ENCODE measurements at places on chromosomes 3 and 15.

DNA sequence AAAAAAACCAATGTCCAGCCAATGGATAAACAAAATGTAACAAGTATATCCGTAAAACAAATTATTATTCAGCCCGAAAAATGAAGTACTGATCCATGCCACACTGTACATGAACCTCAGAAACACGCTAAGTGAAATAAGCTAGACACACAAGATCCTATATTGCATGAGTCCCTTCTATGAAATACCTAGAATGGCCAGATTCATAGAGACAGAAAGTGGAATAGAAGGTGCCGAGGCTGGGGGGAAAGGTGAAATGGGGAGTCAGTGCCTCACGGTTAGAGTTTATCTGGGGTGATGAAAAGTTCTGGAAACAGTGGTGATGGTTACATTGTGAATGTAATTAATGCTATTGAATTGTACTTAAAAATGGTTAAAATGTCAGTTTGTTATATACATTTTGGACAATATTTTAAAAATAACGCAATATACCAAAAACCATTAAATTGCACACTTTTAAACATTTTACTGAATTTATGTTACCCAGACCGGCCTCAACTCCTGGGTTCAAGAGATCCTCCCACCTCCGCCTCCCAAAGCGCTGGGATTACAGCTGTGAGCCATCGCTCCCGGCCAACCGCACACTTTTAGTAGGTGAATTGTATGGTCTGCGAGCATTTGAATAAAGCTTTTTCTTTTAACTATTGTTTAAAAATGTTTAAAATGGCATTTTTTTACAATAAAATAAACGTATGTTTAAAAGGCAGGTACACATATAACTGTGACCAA lies 2.1 kb downstream of the RNF168 start:
- DNase-seq, result peak; percentile 21

- DNase-seq, result no peak
Measured at GRCh38 chr3:127748754-127749327, 73.5 kb downstream of the MGLL start.

DNA sequence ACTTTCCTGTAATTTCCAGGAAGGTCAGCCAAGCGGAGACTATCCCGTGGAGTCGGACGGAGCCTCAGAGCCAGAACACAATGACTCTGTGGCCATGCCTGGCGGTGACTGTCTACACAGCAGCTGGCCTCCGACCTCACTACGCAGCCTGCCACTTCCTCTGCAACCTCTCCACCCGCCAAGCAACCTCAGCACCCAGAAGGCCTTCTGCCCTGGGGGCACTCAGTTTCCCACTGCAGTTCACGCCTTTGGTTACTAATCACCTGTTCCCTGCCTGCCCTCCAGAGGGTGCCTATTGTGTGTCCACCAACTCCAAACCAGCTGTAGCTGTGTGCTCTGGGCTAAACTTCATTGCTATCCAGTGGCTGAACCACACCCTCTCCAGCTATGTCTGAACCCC lies 44.0 kb downstream of the TM2D3 start:
- DNase-seq, result no peak

- DNase-seq, result peak; percentile 22
Measured at GRCh38 chr15:49235446-49236124, 65.5 kb downstream of the GALK2 start.

DNA sequence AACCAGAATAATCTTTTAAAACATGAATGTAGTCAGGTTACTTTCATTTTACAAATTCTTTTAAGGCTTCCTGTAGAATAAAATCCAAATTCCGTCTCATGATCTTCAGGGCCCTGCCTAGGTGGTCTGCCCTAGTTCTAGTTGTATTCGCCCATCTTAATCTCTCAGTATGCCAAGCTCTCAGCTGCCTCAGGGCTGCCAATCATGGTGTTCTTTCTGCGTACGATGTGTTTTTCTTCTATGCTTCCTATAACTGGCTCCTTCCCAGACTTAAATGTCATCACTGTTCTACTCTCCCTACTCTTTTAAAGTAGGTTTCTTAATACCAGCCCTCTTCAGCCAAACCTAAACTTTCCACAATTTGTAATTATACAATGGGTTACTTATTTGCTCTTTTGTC lies 107.4 kb downstream of the GREM1 start:
- no peak for DNase-seq

GRCh38 chr15:44527241-44527640 lies 9.7 kb upstream of the EIF3J start:
- no peak for DNase-seq

GRCh38 chr3:114112696-114113095 lies 56.2 kb downstream of the QTRT2 start:
- no peak for DNase-seq
